ENCODE measurements at places on chromosomes 6 and 20.

DNA sequence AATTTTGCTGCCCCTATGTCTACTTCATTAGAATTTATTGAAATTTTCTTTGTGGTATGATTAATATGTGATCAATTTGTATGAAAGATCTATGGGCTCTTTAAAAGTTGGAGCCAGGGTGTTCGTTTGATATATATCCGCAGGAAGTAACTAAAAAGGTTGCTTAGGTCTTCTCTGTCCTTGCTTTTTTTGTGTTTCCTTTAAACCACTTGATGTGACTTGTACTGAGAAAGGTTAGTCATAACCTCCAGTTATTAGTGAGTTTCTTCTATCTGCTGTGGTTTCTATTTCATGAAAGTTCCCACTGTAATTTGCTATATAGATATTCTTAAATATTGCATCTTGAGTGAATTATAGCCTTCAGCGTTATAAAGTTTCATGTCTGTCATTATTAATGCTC, 585.3 kb upstream of the ARID1B start:
- no peak for DNase-seq

DNA sequence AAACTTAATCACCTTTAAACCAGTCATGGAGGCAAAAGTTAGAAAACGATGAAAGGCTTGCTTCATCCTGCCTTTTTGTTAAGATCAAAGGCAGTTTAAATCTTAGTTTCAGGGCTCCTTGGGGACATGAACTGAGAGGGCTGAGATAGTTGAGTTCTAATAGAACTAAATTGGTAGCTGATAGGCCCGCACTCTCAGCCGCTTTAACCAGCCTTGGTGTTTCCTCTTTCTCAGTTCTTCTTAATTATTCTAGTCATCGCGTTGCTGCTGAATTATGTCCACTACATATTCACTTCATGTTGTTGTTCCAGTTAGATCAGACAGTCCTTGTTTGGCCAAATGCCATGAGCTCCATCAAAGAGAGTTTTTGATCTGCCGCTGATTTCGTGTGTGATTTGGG, 72.5 kb downstream of the ANKS1A start:
- no peak for DNase-seq

GRCh38 chr6:30837870-30838269, 46.4 kb upstream of the DDR1 start:
- DNase-seq = no peak

DNA sequence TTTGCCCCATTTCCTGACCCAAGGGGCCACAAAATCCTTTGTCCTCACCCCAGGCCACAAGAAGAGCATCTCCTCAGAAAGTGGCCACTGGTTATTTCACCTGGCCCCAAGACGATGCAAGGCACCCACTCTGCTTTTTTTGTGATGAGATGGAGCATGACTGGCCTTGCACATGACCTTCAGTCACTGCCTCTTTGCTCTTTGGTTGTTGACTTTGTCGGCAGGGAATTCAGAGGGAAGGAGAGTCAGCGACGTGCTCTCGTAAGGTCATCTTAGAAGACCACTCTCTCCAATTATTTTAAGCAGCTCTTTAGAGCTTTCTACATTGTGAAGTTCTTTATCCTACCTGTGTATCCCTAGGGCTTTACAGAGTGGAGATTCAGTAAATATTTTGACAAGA, 306.7 kb downstream of the PLCB1 start:
- DNase-seq = no peak

GRCh38 chr6:98578016-98578415, 256.4 kb upstream of the POU3F2 start:
- no peak for DNase-seq

DNA sequence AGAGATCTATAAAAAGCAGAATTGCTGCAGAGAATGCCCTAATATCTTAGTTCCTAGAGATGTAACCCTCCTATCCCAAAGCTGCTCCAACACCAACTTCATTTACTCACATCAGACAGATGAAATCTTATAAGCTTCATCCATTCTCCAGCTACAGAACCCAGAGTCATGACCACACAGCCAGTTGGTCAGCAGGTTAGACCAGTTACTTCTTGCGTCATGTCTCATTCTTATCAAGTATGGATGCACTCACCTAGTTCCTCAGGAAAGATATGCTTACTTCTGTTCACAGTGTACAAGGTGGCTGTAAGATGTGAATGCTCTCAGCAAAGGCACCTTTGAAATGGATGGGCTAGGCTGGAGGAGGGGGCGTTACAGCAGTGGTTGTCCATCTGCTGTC, 47.9 kb upstream of the ISM1 start:
- DNase-seq = no peak

GRCh38 chr6:51505434-51505833, 582.0 kb downstream of the PKHD1 start:
- DNase-seq = no peak
